Stimulated activated naive CD8-positive, alpha-beta T cell treated with anti-CD3 and anti-CD28 coated beads, Interleukin-15, amount 100 ng/mL, for 72 hours (primary cell): ENCODE measurements at places on chromosomes 2 and 18.
A peak's percentile ranks its signal among the peaks of the same experiment; 100 is the strongest.

DNA sequence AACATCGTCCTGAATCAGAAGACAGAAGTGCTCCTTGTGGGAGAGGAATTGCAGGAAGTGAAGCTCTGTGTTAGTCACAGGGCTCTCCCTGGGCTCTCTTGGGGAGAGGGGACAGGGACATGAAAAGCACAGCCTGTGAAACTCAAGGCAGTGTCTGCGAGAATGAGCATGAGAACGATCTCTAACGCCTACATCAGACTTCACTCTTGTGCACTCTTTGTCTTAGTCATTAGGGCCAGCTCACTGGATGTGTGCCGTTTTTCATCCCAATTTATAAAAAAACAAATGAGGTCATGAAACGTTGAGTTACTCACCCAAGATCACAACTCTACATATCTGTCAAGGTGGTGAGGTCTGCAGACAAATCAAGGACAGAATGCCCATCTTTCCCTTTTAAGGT is 27.0 kb upstream of the TWIST2 start:
- DNase-seq: no peak

GRCh38 chr2:209091056-209091455 is 332.8 kb upstream of the MAP2 start:
- no peak for DNase-seq

- DNase-seq: no peak
Observed at GRCh38 chr2:71713581-71714580, 260.5 kb downstream of the DYSF start.

GRCh38 chr18:31555971-31556747 is 35.5 kb upstream of the TTR start:
- DNase-seq: peak; percentile 41

- no peak for DNase-seq
Observed at GRCh38 chr2:30934066-30934465, 126.8 kb upstream of the CAPN13 start.

- no peak for DNase-seq
Observed at GRCh38 chr18:28459587-28459986, 282.7 kb upstream of the CDH2 start.

DNA sequence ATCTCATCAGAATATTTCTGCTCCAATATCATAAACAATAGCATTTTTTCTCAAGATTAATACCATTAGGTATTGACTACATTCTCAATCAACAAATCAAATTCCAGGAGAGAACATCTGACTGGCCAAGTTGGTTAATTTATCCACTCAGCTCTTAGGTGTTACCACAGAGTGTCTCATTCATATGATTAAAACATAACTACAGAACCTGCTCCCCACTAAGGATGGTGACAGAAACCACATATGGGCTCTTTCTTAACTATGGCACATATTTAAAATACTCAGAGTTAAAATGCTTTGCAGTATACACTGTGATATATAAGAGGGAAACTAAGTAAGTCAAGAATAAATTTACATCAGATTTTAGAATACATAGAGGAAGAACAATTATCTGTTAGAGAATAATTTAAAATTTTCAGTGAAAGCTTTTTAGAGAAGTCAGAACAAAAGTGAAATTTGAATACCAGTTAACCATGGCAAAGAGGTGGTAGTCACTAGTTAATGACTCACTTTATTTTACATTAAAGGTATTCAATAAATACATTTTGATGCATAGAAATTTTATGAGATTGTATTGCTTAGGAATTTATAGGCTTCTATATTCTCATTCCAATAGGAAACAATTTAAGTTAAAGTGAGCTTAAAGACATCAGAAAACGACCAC is 1120.8 kb upstream of the TMEFF2 start:
- no peak for DNase-seq

DNA sequence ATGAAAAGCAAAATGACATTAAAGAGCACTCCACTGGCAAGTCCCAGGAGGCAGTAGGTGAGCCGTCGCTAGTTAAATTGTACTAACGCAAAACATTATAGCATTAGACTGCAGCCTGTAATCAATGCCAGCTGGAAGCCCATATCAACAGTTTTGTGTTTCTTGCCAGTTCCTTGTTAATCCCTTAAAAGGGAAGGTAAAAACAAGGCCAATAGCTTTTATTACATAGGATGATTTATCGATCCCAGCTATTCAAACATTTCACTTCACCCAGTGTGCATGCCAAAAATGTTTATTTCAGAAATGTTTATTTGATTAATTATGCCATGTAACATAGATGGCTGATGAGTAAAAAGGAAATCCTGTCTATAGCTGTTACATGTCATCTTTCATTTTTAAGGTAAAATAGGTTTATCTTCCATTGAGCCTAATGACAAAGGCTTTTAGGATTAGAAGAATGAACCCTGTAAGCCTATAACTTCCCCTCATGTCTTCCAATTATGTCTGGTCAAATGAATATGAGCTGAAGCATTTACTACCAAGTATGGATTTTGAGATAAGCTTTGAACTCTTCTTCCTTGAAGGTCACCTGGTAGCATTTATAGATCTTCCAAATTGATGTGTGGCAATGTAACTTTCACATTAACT is 591.2 kb downstream of the RNF144A start:
- DNase-seq: no peak

- DNase-seq: no peak
Observed at GRCh38 chr18:68417826-68418225, 297.1 kb downstream of the TMX3 start.

- DNase-seq: no peak
Observed at GRCh38 chr18:32688821-32689220, 84.0 kb downstream of the KLHL14 start.

GRCh38 chr2:43171789-43172188 is 54.6 kb downstream of the ZFP36L2 start:
- DNase-seq: no peak

DNA sequence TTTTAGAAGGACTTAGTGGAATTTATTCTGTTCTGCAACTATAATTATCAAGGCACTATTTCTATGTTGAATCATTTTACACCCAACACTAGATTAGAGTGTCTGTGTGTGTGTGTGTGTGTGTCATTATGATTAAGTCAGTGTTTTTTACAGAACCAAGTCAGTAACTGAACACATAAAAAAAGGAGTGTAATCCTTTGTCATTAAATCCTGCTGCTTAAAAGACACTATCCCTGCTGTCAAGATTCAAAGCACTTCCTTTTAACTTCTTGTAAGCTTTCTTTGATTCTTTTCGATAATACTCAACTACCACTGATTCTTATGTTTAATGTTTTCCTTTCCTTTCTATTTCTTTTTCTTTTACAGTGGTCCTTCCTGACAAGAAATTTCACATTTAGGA is 306.7 kb downstream of the ZNF804A start:
- no peak for DNase-seq

- no peak for DNase-seq
Observed at GRCh38 chr2:199370150-199370780, 87.5 kb downstream of the SATB2 start.

DNA sequence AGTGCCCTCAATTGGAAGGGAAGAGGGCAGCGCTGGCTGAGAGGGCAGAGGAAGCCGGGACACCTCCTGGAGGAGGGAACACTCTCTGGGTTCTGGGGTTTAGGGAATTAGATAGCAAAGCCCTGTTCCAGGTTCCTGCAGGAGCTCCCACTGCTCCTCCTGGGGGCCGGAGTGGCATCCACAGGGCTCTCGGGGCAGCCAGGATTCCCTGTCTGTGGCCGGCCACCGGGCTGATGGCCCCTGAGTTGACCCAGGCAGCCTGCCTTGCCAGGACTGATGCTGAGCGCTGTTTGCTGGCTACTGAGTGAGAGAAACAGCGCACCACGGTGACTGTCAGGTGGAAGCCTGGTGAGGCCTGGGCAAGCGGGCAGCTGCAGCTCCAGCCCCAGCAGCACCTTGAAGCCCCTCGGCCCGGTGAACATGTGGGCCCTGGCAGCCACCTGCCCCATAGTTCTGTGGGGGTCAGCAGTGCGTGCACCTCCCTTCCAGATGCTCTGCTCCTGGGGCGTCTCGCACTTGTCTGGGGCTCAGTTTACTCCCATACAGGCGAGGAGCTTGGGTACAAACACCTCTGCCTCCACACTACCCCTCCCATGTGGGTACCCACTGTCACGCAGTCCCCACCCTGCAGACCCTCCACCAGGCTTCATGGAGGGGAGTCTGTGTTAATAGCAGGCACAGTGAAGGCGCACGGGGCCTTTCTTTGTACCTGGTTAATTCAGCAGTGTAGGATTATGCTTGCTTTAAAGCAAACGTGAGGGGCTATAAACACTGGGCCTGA is 7.7 kb upstream of the ALLC start:
- no peak for DNase-seq

DNA sequence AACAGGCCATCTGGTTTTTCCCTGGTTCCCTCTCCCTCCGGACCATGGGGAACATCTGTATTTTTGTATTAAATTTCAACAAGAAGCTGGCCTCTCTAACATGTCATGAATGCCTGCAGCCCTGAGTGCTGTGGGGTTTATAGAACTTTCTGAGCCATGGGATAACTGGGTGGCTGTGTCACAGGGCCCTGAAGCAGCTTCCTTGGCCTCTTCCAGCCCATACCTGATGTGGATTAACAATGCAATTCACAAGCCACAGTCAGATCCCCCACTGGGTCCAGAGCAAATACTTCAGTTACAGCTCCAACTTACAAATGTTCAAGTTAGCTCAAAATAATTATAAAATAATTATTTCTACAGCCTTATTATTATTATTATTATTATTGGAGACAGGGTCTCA is 307.8 kb upstream of the CELF4 start:
- no peak for DNase-seq

- DNase-seq: no peak
Observed at GRCh38 chr2:159140070-159140769, 146.3 kb downstream of the WDSUB1 start.

GRCh38 chr2:205996161-205996560 is 89.8 kb downstream of the INO80D start:
- DNase-seq: no peak

GRCh38 chr2:174485788-174486562 is 854 bp downstream of the GPR155 start:
- DNase-seq: peak; percentile 40

DNA sequence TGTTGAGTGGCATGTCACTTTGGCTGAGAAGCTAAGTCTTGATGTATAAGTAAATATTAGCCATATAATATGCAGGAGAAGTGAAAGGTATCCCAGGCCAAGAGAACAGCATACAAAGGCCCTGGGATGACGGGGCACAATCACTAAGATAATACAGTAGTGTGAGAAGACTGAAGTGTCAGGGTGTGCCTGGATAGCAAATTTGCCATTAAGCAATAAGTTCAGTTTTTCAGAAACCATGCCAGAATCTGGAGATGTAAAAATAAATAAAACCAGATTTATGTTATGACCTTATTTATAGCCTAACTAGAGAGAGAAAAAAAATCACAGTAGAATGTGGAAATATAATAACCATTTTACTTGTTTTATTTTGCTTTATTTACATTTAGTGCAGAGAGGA is 1858.7 kb upstream of the CELF4 start:
- DNase-seq: no peak

GRCh38 chr2:149400997-149401396 is 70.6 kb downstream of the LYPD6 start:
- DNase-seq: no peak

- DNase-seq: no peak
Observed at GRCh38 chr18:26479065-26479680, 69.2 kb downstream of the KCTD1 start.

- DNase-seq: peak; percentile 90
Observed at GRCh38 chr2:218406209-218406948, 6.7 kb downstream of the CTDSP1 start.

- no peak for DNase-seq
Observed at GRCh38 chr18:31211047-31211446, 48.4 kb upstream of the DSC1 start.

DNA sequence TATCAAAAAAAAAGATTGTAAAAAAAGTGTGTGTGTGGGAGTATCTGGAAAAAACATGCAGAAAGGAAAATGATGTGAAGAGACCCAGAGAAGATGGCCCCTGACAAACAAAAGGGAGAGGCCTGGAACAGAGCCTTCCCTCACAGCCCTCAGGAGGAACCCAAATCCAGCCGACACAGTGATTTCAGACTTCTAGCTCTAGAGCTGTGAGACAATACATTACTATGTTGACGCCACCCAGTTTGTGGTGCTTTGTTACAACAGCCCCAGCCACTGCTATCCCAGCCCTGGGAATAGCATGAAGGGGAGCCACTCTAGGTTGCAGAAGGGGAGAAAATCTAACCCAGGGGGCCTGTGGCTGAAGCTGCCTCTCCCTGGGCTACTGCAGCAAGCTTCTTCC is 59.0 kb upstream of the ZBTB7C start:
- DNase-seq: no peak

DNA sequence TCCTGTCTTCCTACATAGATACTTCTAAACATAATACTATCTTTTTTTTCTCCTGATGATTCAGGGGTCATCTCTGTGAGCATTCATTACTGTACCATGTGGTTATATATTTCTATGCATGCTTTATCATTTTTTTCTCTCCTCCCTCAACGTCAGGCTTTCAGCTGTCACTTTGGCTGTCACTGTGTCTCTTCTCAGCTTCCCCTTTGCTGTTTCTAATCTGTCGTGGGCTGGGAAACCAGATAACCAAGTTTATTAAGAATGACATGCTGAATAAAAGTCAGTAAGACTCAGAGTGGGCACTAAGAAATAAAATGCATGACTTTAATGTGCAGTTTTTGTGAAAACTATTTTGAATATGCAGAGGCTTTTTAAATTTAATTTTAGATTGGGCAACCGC is 344.6 kb downstream of the NRXN1 start:
- DNase-seq: no peak

DNA sequence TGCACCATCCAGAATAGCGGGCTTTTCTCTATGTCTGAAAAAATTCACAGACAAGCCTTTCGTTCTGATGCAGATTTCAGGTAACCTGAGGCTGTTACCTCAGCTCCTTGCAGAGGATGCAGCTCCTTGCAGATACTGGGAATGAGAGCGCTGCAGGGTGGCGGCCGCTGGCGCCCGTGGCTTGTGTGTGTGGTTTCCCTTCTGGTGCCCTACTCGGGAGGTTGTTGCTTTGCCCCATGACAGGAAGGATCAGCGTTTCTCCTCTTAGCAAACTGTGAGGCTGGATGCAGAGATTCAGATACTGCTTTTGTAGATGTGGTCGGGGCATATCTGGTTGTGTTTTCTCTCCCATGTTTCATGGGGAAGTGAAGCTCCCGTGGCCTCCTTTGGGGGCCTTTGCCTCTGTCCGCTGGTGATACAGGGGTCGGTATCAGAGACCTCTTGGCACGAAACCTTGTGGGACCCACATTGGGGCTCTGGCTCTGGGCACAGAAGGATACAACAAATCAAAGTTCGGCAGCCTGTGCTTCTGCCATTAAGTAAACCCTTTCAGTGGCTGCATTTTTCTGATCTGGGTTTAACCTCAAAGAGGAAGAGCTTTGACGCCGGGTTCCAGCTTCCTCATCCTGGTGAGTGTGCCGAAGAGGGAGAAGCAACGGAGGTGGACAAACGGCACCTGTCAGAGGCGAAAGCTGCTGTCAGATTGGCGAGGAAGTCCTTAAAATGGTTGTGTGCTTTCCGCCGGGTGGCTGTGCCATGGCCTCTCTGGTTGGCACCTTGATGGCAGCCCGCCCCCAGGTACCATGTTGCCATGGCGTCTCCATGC is 127.8 kb downstream of the MBP start:
- no peak for DNase-seq

GRCh38 chr2:86622519-86623042 is 1.1 kb downstream of the RNF103 start:
- DNase-seq: peak; percentile 29

GRCh38 chr2:44480068-44480467 is 118.3 kb downstream of the CAMKMT start:
- no peak for DNase-seq

- no peak for DNase-seq
Observed at GRCh38 chr2:222133897-222134296, 164.9 kb downstream of the PAX3 start.
